Vagina (tissue), 2 donors: ENCODE measurements at places on chromosomes 6 and 20.

DNA sequence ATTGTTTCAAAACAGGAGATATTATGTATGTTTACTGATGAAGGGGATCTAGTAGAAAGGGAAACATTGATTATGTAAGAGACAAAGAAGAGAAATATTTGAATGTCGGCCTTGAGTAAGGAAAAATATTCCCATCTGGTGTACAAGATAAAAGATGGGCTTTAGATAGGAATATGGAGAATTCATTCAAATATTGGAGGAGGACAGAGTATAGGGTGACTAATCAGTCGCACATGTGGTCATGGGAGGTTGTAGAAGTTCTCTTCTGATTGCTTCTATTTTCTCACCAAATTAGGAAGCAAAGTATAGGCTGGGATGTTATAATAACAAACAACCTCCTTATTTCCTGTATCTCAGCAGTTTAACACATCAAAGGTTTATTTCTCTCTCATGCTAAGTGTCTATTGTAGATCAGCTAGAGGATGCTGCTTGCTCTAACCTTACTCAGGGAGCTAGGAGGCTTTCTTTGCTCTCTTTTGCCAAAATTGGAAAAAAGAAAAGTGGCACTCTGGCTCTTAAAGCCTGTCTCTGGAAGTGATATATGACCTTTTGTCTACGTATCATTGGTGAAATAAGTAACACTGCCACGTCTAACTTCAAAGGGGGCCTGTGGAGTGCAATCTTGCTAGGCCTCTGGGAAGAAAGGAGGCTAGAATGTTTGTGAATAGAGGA is 1.2 kb upstream of the HDDC2 start:
- no peak for DNase-seq

DNA sequence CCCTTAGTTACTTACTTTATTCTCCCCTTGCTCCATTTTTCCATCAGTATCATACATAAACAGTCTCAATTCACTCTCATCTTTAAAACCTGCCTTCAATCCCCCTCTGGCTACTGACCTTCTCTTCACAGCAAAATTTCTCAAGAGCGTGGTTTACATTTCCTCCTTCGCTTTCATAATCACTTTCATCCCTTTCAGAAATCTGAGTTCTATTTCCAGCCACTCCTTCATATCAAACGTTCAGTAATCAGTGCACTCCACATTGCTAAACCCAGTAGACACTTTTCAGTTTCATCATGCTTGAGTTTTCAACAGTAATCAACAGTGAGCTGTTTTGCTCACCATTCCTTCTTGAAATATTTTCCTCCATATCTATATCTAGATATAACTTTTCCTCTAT is 176.7 kb upstream of the HSF2 start:
- no peak for DNase-seq

- no peak for DNase-seq
These were observed 2.2 kb downstream of the PSMG4 start for GRCh38 chr6:3260772-3261517.

DNA sequence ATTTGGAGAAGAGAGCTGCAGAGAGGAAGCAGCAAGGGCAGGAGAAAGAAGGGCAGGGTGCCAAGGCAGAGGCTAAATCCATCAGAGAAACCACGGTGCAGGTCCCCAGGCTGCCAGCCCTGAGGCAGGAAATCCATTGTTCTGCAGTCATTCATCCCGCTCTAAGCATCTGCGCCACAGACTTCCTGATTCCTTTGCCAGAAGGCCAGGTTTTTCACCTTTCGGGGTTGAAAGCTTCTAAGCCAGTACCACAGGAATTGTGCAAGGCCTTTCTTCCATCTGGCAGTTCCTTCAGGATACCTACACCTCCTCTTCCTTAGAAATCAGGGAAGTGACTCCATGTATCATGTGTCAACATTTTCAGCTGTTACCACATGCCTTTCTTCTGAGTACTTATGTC is 45.6 kb downstream of the ADGRF5 start:
- no peak for DNase-seq

GRCh38 chr6:89775150-89775549 is 44.4 kb downstream of the MDN1 start:
- no peak for DNase-seq

DNA sequence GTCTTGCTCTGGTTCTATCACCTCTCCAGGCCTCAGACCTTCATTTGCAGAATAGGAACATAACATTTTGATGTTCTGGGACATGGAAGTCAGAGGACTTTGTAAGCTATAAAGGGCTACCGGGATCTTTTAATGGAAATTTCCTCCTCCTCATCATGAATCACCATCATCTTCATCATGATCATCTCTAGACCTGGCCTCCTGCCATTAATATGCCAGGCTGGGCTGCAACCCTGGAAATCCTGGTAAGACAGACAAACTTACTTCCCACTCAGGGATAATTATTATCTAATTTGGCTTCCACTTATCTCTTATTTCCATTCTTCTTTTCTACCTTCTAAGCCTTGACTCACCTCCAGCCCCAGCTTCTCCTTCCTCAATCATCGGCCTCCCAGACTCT is 41.0 kb upstream of the MRPS18A start:
- no peak for DNase-seq

GRCh38 chr6:66896415-66896814 is 1189.4 kb upstream of the EYS start:
- no peak for DNase-seq

- no peak for DNase-seq
These were observed 248.1 kb downstream of the CD109 start for GRCh38 chr6:73943930-73944652.

- DNase-seq = no peak
These were observed 2.1 kb upstream of the SOX4 start for GRCh38 chr6:21591446-21591845.

- DNase-seq = no peak
These were observed 53.1 kb upstream of the FAM83D start for GRCh38 chr20:38873050-38873581.

GRCh38 chr20:4613184-4613583 is 108.5 kb upstream of the PRND start:
- no peak for DNase-seq

- no peak for DNase-seq
These were observed 16.1 kb downstream of the FBXL4 start for GRCh38 chr6:98931696-98932095.

DNA sequence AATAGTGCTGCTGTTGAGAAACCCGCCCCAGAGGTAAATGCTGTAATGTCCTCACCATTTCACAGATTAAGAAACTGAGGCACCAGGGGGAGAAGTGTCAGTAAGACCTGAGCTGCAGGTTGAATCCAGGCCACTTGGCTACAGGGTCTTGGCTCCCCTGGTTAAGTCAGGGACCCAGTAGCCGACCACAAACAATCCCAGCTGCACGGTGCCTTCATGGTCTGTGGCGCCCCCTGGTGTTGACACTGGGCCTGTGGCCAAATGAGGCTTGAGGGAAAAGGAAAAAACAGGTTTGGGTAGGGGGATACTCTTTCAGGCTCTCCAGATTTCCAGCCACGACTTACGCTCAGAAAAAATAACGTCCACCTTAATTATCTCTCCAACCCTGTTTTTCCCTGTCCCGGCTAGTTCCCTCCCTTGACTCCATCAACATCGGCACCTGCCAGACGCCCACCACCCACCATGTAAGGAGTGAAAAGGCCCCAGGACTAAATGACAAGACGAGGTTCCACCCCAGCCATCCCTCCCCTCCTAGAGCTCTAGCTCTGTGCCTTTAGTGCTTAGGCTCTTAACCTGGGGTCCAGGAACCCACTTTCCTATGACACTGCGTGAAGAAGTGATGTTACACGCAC is 47.7 kb upstream of the POLR1H start:
- no peak for DNase-seq

DNA sequence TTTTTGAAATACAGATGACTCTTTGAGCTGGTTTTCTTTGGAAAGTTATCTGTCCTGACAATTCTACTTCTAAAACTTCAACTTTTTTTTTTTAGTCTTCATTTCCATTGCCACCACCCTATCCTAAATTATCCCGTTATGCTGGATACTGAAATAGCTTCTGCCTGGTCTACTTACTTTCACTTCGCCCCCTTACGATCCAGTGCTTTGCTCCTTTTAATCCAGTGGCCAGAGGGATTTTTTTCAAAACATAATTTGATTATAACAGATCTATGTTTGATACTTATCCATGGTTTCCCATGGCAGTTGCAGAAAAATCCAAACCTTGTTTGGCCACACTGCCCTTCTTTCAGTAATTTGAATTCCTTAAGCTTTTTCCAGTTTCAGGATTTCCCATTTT is 27.4 kb downstream of the ASXL1 start:
- DNase-seq = no peak

DNA sequence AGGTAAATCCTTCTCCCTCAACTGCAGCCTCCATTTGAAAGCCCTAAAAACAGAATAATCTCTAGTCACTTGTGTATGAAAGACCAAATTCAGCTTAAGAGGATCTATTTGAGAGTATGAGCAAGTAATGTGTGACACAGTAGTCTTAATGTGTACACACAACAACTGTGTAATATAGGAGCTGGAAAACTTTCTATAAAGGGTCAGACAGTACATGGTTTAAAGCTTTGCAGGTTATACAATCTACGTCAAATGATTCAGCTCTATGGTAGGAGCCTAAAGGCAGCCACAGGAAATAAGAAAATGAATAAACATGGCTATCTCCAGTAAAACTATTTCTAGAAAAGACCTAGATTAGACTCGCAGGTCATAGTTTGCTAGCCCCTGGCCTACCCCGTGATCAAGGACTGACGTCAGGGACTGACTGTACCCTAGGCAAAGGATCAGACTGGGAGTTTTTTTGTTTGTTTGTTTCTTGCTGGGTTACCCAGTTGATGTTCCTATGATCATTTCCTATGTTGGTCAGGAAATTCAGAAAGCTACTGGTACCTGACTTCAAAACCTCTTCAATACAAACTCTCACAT is 39.7 kb downstream of the BTBD9 start:
- no peak for DNase-seq

DNA sequence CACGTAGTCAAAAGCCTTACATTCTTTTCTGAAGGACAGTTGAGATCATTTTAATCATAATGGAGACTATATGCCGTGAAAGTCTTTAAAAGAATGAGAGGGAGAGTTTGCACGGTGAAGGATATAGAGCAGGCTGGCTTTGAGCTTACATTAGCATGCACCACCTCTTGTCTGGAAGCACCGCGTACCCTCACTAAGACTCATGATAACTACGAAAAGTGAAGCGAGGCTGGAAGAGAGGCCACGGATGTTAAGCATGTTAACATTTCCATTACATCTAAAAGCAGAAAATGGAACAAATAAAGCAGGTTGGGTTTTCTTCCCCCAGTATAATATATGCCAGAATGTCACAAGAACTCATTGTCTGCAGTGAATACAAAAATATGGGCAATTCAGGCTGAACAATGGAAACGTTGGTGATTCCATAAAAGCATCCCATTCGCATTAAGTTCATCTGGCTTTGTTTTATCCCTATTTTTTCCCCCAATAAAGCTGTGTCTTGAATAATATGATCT is 40.6 kb upstream of the NKX2-2 start:
- DNase-seq = no peak

- no peak for DNase-seq
These were observed 19.8 kb upstream of the TBC1D22B start for GRCh38 chr6:37237789-37238188.

DNA sequence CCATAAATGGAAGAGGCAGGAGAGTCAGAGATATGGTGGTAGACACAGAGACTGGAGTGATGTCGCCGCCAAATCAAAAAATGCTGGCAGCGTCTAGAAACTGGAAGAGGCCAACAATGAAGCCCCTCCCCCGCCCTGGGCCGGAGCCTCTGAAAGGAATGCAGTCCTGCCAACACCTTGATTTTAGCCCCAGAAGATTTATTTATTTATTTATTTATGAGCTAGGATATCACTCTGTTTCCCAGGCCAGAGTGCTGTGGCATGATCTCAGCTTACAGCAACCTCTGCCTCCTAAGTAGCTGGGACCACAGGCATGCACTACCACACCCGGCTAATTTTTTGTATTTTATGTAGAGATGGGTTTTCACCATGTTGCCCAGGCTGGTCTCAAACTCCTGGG is 82.6 kb upstream of the CCDC167 start:
- no peak for DNase-seq

DNA sequence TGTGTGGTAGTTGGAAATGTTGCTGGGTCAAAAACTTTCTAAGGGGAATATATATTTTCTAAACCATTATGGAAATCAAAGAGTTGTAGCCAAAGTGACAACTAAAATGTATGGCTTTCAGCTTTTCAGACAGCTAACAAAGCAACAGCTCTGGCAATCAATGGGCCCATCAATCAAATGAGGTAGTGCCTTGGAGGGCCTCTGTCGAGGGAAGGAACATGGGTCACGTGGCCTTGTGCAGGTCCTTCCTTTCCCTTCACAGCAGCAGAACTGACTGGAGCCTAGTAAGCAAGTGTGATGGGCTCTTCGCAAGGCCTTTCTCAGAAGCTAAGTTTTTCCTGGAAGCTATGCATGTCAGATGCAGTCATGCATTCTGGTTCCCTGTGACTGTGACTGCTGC is 17.9 kb downstream of the FAXC start:
- no peak for DNase-seq

DNA sequence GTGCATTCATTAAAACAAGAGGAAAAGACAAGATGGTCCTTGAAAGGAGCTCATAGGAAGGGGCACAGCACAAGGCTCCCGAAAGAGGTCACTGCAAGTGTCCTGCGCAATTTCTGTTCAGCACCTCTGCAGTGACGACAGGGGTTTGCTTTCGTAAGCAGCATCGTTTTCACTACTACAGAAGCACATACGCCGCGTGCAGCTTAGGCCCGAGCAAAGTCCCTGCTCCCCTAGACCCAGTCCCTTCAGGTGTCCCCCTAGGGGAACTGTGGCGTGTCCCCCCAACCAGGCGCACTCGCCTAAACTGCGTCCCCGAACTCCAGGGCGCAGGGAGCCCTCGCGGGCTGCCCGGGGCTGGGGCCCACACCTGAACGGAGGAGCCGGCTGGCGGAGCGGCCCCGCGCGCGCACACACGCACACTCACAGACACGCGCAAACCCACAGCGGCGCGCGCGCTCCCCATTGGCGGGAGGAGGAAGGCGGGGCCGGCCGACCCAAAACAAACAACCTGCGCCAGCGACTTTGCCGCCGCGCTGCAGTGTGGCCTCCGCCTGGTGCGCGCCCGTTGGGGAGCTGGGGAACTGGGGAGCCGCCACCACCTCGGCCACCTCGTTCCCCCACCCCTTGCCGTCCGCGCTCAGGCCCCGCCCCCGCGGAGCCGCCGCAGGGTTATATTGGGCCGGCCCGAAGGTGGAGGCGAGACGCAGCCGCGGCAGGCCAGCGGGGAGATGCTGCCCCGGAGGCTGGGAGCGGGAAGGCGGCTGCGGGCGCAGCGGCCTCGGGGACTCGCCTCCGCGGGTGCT is at the start of gene FOXQ1:
TSS of gene FOXQ1 (plus strand) at position 699 of the 803 bp plus-strand sequence. CDS start 607 bp downstream, outside the sequence.
- no peak for DNase-seq

GRCh38 chr20:54152227-54153040 is 21.4 kb downstream of the CYP24A1 start:
- no peak for DNase-seq

GRCh38 chr20:31698803-31699718 is 23.6 kb downstream of the BCL2L1 start:
- DNase-seq = no peak

- no peak for DNase-seq
These were observed 61.5 kb downstream of the TRAM2 start for GRCh38 chr6:52515219-52515960.

- DNase-seq = no peak
These were observed 136.3 kb downstream of the CFAP61 start for GRCh38 chr20:20188647-20189046.

GRCh38 chr6:22965889-22966288 is 396.5 kb downstream of the HDGFL1 start:
- no peak for DNase-seq

- no peak for DNase-seq
These were observed 32.9 kb downstream of the TAF4 start for GRCh38 chr20:62032609-62033368.

GRCh38 chr20:21632735-21633053 is 72.8 kb upstream of the PAX1 start:
- no peak for DNase-seq
